Left hindlimb (tissue), 1 donor: ENCODE measurements at places on chromosomes 7 and 10.

GRCh38 chr10:71404503-71405295 lies 8.0 kb downstream of the CDH23 start:
- DNase-seq: no peak

GRCh38 chr10:29386342-29386999 lies 97.6 kb downstream of the LYZL1 start:
- DNase-seq: no peak

- DNase-seq: peak; percentile 57
Observed at GRCh38 chr10:90930070-90930837, 9.4 kb upstream of the ANKRD1 start.

- no peak for DNase-seq
Observed at GRCh38 chr10:69419096-69419743, 2.5 kb upstream of the TACR2 start.
